ENCODE measurements at places on chromosomes 1 and 21.

- DNase-seq, result no peak
Observed at GRCh38 chr1:67227196-67227595, 60.9 kb downstream of the IL23R start.

GRCh38 chr1:65027666-65028358, 61.5 kb upstream of the JAK1 start:
- peak; percentile 40 for DNase-seq

DNA sequence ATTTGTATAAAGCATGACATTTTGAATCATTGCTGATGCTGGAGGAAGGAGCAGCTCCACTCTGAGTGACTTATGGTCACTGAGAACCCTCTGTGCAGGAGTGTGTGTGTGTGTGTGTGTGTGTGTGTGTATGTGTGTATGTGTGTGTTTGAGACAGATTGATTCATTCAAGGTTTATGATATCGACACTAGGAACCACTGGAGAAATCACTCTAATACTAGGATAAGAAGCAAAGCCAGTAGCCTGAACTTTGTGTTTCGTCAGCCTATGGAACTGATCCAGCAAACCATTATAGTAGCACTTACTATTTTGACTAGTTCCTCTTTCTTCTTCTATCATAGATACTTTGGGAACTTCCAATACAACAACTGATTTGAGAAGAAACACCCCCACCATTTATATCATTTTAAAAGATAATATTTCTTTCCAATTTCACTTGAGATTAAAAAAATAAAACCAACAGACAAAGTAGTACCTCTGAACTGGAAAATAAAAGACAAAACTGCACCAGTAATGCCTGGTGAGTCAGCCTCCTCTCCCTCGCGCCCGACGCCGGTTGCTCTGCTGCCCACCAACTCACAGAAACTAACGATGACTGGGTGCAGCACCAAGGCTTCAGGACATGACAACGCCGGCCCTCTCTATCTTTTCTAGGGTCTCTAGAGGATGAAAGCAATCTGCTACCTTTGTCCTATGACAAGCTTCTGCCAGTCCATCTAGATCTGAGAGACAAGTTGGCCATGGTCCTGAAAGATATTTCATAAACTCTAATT, 20.9 kb downstream of the SLAMF1 start:
- DNase-seq, result no peak

DNA sequence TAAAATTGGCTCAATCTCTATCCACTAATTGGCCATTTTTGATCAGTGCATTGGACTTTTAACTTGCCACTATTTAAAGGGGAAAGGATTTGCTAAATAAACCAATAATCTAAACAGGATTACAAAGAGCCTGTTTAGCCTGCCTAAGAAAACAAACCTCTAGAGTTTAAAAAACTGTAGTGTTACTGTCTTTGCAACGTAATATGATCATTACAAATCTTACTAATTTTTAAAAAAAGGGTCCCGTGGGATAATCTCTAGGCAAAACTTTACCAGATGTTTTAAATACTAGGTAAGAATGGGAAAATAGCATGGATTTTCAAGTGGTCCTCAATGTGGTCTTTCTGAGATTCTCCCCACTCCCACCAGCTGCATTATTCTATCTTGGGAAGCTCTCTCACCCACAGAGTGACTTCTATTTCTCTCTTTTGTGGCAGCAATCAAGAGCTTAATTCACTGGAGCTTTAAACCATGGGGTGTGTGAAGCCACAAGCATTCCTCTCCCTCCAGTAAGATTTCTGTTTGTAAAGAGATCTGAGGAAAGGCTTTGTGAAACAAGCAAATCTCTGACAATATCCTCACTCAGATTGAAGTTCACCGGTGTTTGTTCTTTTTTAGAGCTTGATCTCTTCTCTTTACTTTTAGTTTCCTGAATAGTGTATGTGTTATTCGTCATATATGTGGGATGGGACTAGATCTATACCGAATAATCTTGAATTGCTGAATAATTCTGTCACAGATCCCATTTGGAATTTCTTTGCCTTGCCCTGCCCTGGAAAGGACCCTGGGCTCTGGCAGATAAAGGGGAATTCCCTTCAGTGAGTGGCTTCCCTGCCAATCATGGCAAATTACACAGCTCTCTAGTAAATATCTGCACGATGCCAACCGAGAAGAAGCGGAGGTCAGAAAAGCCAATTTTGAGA, 132.2 kb downstream of the TLR5 start:
- no peak for DNase-seq

- no peak for DNase-seq
Observed at GRCh38 chr1:93440706-93441105, 7.2 kb upstream of the FNBP1L start.

DNA sequence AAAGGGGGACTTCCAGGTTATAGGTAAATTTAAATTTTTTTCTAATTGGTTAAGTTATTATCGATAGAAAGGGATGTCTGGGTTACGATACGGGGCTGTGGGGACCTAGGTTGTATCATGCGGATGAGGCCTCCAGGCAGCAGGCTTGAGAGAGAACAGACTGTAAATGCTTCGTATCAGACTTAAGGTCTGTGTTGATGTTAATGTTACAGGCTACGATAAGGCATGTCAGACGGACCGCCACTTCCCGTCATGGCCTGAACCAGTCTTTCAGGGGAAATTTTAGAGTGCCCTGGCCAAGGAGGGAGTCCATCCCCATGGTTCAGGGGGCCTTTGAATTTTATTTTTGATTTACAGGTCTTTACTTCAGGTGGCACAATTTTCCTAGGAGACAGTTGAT, 16.7 kb downstream of the ABCG1 start:
- DNase-seq, result no peak

GRCh38 chr21:30605968-30606367, 5.1 kb downstream of the KRTAP22-1 start:
- no peak for DNase-seq

GRCh38 chr1:21232044-21232443, 55.3 kb upstream of the EIF4G3 start:
- DNase-seq, result peak; percentile 79

DNA sequence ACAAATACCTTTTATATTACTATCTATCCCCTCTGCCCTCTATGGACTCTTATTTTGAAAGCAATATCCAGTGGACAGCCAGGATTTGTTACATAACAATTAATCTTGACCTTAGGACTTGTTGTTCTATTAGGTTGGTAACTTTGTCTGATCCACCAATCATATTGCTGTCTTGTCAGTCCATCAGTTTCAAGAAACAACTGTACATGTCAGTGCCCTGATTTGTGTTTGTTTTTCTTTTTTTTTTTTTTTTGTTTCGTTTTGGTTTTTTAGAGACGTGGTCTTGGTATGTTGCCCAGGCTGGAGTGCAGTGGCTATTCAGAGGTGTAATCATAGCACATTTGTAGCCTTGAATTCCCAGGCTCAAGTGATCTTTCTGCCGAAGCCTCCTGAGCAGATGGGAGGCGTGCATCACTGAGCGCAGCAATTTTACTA, 1.5 kb upstream of the SCP2 start:
- no peak for DNase-seq

DNA sequence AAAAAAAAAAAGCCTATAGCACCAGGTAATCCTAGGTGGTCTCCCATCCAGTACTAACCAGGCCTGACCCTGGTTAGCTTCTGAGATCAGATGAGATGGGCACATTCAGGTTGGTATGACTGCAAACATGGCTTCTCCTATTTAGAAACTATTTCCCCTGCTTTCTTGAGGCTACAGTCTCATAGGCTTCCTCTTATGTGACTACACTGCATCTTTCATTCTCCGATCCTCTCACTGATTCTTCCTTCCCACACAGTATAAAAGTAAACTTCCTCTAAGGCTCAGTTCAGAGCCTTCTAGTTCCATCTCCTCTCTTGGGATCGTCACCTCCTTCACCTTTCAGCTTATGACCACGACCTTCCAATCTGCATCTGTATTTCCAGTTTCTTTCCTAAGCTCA, 30.4 kb upstream of the RNF2 start:
- DNase-seq, result no peak

DNA sequence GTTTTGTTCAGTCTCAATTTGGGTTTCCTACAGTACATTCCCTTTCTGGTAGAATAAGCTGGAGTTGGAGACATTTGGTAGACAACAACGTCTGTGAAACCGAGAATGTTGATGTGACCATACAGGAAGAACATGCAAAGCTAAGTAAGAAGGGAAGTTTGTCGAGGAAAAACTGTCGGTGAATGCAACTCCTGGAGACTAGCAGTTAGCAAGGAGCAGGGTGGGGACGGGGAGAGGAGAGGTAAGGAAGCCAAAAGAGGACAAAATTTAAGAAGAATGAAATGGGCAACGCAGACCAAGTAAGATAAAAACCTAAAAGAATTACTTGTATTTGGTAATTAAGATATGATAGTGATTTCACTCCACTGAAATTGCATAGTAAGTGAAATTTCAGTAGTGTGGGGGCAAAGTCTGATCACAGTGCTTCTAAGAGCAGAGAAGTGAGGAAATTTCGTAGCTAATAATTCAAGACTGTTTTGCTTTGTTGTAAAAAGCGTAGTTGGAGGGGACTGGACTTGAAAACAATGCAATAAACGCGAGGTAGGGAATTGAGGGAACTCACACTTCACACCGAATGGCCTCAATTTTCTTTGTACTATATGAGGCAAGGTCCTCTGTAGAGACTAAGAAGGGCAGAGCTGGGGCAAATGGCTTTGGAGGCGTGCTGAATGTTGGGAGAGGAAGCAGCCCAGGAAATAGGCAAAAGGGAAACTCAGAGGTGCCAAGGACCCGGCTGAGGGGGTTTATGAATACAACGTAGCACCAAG, 787 bp upstream of the GIPC2 start:
- no peak for DNase-seq

GRCh38 chr1:24693827-24694379, 50.8 kb downstream of the SRRM1 start:
- DNase-seq, result no peak

DNA sequence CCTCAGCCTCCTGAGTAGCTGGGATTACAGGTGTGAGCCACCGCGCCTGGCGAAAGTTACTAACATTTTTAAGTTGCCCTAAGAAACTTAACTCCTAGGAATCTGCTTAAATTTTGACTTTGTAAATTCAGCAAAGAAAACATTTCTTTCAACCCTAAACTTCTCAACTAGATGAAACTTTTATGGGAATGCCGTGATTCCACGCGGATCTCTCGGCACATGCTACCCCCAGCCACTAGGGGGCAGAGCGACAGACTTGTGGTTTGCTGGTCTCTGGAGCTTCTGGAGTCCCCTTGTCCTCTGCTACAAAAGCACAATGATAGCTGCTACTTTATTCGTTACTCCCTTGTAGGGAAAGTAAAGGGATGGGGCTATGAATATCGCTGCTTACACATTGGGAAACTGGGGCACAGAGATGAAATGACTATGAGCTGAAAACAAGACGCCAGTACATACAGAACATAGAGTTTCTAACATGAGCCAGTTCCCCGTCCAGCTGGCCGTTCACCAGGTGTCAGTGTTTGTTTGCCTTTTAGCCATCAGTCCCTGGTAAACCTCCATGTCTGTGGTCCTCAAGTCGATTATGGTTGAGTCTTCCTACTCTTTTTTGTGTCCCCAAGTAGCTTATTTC, 114.7 kb downstream of the PBX1 start:
- no peak for DNase-seq

GRCh38 chr1:241615043-241615974, 24.9 kb downstream of the CHML start:
- DNase-seq, result no peak

DNA sequence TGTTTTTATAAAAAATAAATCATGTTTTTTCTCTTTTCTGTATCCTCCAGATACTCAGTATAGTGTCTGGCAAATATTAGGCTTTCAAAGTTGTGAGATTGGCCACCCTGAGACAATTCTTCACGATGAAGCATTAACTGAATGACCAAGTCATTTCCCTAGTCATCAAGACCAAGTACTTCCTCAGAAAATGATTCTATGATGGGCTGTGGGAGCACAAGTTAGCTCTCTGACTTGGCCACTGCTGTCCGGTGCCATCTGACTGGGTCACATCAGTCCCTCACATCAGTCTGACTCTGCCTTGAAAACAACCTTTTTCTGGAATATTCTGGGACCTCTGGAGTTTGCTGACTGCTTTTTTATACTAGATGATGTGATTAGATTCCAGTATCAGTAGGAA, 13.5 kb upstream of the YRDC start:
- DNase-seq, result no peak

- DNase-seq, result no peak
Observed at GRCh38 chr1:15172405-15173259, 19.1 kb downstream of the TMEM51 start.

GRCh38 chr1:156706657-156707416, 1.5 kb upstream of the CRABP2 start:
- peak; percentile 85 for DNase-seq

DNA sequence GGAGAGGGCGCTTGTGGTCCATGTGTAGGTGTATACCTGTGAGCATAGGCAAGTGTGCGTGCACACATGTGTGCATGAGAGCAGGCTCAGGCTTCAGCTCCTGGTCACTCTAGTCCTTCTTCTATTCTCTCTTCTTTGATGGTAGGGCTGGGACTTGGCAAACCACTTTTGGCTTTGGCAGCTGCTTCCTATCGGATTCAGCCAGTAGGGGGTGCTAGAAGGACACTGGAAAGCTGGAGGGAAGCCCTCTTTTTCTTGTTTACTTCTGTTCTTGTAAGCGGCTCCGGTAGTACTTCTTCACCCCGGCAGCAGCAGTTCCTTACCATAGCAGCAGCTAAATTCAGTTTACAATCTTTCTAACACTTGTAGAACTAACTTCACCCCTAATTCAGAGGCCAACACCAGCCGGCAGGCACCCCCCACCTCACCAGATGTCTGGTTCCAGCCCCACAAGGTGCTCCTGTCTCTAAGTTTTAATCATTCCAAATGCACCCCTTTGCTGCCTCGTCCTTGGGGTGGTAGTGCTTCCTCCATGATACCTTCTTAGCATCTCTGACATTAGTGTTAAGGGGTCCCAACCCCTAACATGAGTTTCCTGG, 25.1 kb downstream of the NENF start:
- peak; percentile 31 for DNase-seq

DNA sequence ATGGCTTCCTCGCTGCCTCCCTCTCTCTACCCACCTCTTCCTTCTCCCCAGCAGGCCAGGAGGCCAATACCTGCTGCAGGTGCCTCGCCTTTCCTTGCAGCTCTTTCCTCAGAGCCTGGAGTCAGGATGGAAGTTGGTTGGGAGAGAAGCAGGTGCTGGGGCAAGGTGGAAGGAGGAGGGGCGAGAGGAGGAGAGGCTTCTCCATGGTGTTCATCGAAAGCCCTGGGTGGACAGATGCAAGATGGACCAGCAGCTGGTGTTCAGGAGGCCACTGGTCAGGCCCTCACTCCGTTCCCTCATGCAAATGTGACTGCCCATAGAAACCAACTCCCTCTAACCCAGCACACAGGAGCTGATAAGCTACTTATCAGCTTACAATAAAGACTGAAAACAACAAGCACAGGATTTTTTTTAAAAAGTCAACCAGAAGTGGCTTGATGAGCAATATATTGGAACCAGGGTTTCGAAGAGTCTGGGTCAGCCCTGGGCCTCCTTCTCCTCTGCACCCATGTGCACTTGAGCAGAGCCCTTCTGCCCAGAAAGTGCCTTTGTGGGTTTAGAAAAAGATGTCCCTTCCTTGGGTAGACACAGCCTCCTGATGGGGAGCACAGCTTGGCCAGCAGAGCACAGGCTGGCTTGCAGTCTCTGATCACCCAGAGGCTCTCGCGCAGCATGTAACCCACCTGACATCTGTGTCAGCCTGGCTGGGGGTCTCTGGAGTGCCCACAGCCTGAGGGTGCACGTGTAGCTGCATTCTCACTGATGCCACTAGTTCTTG, 16.6 kb upstream of the GSTM4 start:
- DNase-seq, result no peak

All from lung (tissue), 17 donors.